MM.1S (cell line): ENCODE measurements at places on chromosomes 2 and 18.

DNA sequence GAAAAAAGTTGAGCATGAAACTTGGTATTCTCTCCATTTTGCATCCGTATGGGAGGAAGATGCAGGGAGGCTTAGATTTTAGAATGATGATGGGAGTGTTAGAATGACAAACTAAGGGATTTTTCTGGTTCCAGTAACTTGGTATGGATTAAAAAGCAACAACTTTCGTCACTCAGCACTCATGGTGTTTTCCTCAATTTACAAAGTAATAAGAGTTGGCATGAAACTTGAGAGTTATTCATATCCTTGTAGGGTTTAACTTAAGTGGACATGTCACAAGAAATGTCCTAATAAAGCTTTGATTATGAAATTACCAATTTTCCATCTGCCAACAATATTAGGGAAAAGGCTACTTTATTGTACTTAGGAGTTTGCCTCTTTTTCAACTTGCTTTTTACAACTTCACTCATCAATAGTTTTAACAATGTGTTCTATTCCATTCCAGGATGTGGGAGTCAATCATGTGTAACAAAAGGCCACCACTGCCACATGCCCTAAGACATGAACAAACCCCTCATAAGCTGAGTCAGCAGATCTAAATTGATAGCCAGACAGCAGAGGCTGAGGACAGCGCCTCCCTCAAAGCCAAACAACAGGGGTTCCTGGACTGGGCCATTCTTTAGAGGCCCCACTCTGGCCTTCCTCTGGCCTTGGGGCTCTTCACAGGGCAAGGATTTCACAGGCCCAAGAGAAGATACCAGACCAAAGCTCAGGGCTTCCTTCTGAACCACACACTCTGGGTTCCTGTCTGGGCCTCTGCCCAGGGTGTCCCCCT, 265.8 kb downstream of the TNS1 start:
- H3K27me3 ChIP-seq = no peaks in the 10 kb centered on the region
- DNase-seq = no peak
- no peak overlapping the region for H3K27ac ChIP-seq
- no peak overlapping the region for H3K4me3 ChIP-seq

DNA sequence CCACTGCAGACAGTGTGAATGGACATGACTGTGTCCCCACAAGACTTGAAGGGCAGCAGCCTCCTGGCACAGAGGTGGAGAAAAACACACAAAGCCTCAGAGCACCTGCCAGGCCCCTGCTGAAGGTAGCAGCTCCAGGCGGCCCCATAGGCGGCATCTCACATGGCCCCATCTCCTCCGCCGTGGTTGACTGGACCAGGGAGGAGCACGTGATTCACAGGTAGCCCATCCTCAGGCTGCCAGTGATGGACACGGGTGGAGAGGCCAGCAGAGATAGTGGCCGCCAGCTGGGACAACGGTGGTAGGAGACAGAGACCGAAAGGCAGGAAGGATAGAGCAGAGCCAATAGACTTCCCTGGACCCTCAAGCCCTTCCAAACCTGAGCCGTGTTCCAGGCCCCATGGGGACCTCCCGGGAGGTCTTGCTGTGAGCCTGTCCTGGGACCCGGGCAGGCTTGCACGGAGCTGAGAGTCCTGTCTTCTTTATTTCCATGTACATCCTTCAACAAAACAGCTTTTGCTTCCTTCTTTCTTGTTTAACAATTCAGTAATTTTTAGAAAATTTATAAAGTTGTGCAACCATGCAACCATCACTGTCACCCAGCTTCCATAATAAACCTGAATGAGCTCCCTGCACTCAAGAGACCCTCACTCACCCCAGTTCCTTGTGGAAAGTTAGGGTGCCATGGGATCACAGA, 26.9 kb downstream of the GPR55 start:
- H3K36me3 ChIP-seq = no peaks in the 10 kb centered on the region
- H3K27me3 ChIP-seq = no peaks in the 10 kb centered on the region
- no peak overlapping the region for H3K4me3 ChIP-seq
- peaks cover 29% of the 10 kb centered on the region for H3K4me1 ChIP-seq
- DNase-seq = no peak

- no peaks in the 10 kb centered on the region for H3K4me1 ChIP-seq
- no peaks in the 10 kb centered on the region for H3K27me3 ChIP-seq
- H3K36me3 ChIP-seq = no peaks in the 10 kb centered on the region
- no peak for DNase-seq
- H3K27ac ChIP-seq = no peak overlapping the region
Measured at GRCh38 chr2:223114170-223114569, 62.2 kb downstream of the KCNE4 start.

- DNase-seq = no peak
- H3K27ac ChIP-seq = no peak overlapping the region
- H3K4me1 ChIP-seq = no peaks in the 10 kb centered on the region
- H3K4me3 ChIP-seq = no peak overlapping the region
- H3K27me3 ChIP-seq = no peaks in the 10 kb centered on the region
Measured at GRCh38 chr2:134508391-134508790, 210.4 kb downstream of the TMEM163 start.

GRCh38 chr2:22481486-22482259, 903.3 kb upstream of the KLHL29 start:
- H3K4me3 ChIP-seq = no peak overlapping the region
- no peaks in the 10 kb centered on the region for H3K36me3 ChIP-seq
- H3K27ac ChIP-seq = no peak overlapping the region

DNA sequence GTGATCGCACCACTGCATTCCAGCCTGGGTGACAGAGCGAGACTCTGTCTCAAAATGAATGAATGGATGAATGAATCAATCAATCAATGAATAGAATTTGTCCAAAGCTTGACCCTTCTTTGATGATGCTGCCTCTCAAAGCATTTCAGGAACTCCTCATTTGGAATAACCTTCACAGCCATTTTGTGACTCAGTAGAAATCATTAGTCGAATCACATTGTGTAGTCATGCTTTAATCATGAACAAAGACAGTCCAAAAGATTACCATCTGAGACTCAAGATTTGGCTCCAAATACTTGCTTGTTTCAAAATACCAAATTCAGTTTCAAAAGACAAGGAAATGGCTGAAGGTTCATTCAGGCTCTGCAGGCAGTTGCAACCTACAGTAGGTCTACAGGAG, 83.1 kb downstream of the VWA3B start:
- H3K4me1 ChIP-seq = no peaks in the 10 kb centered on the region
- H3K27me3 ChIP-seq = no peaks in the 10 kb centered on the region
- no peak overlapping the region for H3K27ac ChIP-seq

DNA sequence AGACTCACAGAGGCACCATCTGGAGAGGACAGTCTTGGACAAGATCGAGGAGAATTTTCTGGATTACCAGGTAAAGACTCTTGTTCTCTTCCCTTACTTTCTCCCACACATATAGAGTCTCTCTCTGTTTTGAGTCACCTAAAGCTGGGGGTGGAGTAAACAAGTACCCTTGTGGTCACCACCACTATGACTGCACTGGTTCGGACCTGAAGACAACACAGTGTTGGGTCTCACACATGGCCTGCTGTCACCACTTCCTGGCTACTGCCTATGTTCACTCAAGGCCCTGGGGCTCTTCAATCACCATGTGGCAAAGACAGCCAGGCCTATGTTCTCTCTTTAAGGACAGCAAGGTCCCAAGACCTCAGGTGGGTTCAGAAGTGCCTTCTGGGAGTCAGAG, 253.3 kb upstream of the VRK2 start:
- no peaks in the 10 kb centered on the region for H3K4me1 ChIP-seq
- no peak overlapping the region for H3K27ac ChIP-seq
- no peaks in the 10 kb centered on the region for H3K36me3 ChIP-seq
- H3K4me3 ChIP-seq = no peak overlapping the region
- no peak for DNase-seq

GRCh38 chr2:190843890-190844699, 36.5 kb upstream of the GLS start:
- no peak for DNase-seq
- no peak overlapping the region for H3K27ac ChIP-seq
- no peak overlapping the region for H3K4me3 ChIP-seq
- no peaks in the 10 kb centered on the region for H3K4me1 ChIP-seq
- H3K27me3 ChIP-seq = no peaks in the 10 kb centered on the region
- no peaks in the 10 kb centered on the region for H3K36me3 ChIP-seq

DNA sequence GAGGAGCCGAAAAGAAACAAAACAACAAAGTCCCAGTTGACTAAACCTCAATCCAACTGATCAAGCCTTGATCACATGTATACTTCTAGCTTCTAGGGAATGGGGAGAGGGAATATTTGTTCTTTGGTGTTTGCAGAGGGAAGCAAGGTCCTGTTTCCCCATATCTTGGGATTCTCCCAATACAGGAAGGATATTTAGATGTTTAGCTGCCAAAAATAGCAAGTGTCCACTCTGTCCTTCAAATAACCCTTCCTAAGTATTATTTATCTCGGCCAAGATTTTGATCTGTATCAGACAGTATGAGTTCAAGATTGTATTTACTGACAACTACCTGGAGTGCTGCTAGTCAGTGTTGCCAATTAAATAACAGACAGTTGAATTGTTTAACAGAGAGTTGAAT, 55.5 kb downstream of the TBR1 start:
- no peak overlapping the region for H3K4me3 ChIP-seq
- H3K27me3 ChIP-seq = no peaks in the 10 kb centered on the region
- H3K27ac ChIP-seq = no peak overlapping the region
- no peaks in the 10 kb centered on the region for H3K36me3 ChIP-seq
- DNase-seq = no peak
- no peaks in the 10 kb centered on the region for H3K4me1 ChIP-seq

DNA sequence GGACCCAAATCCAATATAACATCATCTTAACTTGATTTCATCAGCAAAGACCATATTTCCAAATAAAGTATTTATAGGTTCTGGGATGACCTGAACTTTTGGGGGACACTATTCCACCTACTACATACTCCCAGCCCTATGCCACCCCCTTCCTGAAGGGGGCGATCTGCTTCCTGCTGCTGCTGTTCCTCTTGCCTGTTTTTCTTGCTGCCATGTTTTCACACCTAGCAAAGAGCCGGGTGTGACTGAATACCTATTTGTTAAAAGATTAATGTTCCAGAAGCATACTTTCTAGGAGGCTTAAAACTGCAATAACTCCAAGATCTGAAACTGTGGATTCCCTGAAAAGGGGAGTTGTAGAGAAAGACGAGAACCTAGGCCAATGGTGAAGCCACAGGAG, 89.7 kb downstream of the ICOS start:
- H3K4me3 ChIP-seq = no peak overlapping the region
- H3K36me3 ChIP-seq = no peaks in the 10 kb centered on the region
- no peaks in the 10 kb centered on the region for H3K27me3 ChIP-seq
- H3K27ac ChIP-seq = peak overlapping the region; percentile 83
- DNase-seq = no peak

DNA sequence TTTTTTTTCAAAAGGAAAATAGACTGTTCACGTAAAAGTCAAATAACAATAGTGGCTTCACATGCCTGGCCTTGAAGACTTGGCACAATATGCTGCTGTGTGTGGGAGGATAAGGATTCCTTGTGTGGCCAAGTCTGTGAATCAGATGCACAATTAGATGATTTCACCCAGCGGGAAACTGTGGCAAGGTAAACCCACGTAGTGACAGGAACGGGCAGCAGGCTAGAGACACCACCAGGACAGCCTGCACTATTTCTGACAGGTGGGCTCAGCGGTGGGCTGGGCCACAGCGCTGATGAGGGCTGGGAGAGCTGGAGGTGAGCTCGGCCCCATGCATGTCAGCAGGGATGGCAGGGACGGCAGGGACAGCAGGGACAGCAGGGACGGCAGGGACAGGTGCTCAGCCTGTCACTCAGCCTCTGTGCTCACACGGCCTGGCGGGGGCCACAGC, 21.6 kb downstream of the SNORC start:
- DNase-seq = no peak
- no peaks in the 10 kb centered on the region for H3K36me3 ChIP-seq
- no peak overlapping the region for H3K27ac ChIP-seq
- H3K27me3 ChIP-seq = no peaks in the 10 kb centered on the region
- H3K4me1 ChIP-seq = no peaks in the 10 kb centered on the region
- H3K4me3 ChIP-seq = no peak overlapping the region

- H3K27me3 ChIP-seq = no peaks in the 10 kb centered on the region
- peaks cover 33% of the 10 kb centered on the region for H3K4me1 ChIP-seq
- no peaks in the 10 kb centered on the region for H3K36me3 ChIP-seq
- no peak overlapping the region for H3K27ac ChIP-seq
- H3K4me3 ChIP-seq = no peak overlapping the region
- no peak for DNase-seq
Measured at GRCh38 chr18:48866028-48866733, 84.6 kb downstream of the SMAD7 start.

DNA sequence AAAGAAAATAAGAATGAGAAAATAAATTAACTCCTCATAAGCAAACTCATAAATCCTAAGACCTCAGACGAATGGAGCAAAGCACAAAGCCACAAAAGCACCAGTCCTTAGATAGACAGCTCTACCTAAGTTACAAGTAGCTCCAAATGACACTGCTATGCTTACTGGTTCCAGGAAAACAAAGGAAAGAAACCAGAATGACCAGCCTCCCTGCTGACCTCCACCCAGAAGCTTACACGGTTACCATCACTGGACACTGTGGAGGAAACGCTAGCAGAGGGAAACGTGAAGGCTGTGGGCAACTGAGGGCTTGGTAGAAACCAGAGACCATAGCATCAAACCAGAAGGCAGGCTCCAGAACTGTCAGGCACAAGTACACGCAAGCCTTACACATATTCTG, 67.8 kb downstream of the STK39 start:
- no peak overlapping the region for H3K4me3 ChIP-seq
- no peak for DNase-seq
- no peaks in the 10 kb centered on the region for H3K4me1 ChIP-seq
- H3K27ac ChIP-seq = no peak overlapping the region
- no peaks in the 10 kb centered on the region for H3K36me3 ChIP-seq

DNA sequence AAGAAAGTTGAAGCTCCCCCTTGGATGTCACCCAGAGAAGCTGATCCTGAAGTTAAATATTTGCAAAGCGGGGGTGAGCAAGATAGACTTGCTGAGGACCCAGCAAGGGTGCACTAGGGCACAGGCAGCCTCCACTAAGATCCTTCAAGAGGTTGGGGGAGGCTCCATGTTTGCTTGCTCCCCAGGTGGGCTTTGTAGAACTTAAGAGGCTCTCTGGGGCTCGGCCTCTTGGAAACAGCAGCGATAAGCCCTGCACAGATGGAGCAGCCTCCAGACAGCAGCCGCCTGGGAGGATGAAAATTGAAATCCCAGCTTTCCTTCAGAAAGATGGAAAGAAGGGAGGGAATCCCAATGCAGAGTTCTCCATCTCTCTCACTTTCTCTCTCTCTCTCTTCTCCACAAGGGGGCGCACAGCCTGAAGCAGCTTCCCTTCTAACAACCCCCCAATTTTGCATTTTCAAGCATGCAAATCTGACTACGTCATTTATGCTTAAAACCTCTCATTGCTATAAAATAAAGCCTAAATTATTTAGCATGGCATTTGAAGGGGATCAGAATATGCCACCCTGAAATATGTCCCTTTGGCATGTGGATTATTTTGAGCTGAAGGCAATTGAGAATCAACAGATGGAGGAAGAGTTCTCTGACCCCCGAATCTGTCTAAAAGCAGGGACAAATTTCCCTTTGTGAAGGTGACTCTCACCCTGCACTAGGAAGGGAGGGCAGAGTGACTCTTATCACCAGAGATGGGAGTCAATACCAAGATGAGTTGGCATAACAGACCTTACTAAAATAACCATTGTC, 185.7 kb upstream of the KLHL29 start:
- DNase-seq = no peak
- no peak overlapping the region for H3K4me3 ChIP-seq
- H3K36me3 ChIP-seq = no peaks in the 10 kb centered on the region
- H3K27me3 ChIP-seq = no peaks in the 10 kb centered on the region

GRCh38 chr18:52484977-52485376, 145.0 kb downstream of the DCC start:
- no peak overlapping the region for H3K27ac ChIP-seq
- DNase-seq = no peak
- H3K4me1 ChIP-seq = no peaks in the 10 kb centered on the region
- no peak overlapping the region for H3K4me3 ChIP-seq
- no peaks in the 10 kb centered on the region for H3K36me3 ChIP-seq
